ENCODE measurements at places on chromosomes 7 and 10.

DNA sequence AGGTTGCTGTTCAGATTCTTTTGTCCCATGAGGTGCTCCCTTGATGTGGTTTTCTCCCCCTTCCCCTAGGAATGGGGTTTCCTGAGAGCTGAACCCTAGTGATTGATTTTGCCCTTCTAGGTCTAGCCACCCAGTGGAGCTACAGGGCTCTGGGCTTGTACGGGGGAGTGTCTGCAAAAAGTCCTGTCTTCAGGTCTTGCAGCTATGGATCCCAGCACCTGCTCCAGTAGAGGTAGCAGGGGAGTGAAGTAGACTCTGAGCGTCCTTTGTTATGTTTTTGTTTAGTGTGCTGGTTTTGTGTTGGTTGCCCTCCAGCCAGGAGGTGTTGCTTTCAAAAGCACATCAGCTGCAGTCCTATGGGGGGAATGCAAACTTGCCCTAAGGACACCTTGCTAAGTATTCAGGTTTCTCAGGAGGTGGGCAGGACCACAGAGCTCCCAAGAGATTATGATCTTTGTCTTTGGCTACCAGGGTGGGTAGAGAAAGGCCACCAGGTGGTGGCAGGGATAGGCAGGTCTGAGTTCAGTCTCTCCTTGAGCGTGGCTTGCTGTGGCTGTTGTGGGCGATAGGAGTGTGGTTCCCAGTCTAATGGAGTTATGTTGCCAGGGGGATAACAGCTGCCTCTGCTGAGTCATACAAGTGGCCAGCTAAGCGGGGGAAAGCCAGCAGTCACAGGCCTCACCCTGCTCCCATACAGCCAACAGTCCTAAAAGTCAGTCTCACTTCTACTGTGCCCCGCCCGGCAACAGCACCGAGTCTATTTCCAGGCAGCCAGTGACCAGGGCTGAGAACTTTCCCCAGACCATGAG lies 92.4 kb upstream of the JCAD start:
- no peak for DNase-seq

- no peak for DNase-seq
Measured at GRCh38 chr7:145193951-145194350, 358.1 kb upstream of the TPK1 start.

DNA sequence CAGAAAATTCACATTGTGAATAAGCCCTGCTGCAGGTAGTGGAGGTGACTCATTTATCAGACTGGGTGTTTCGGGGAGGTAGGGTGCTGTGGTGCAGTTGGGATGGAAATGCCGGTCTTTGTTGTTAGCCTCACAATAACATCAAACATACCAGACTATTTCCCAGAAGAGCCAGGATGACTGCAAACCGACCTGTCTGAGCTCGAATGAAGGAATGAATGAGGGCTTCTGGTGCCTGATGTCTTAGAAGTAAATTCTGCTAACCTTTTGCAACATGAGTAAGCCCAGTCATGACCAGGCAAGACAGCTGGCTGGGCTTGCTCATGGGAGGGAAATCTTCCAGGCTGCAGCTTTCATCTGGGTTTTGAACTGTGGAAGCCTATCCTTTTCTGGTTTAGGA lies 2.4 kb upstream of the VDAC2 start:
- DNase-seq = no peak

DNA sequence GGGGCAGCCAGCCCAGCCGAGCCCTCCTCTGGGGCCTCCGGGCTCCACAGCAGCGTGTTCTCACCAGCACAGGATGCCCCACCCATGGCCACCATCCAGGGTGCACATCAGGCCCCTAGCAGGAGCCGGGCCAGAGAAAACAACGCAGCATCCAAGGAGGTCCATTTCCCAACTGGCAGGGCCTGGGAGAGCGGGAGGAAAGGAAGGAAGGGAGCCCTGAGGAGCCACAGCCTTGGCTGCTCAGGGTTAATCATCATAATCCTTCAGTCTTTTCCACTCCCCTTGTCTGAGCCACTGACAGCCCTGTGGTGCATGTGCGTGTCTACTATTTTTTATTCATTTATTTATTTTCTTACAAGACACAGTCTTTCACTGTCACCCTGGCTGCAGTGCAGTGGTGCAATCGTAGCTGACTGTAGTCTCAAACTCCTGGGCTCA lies 3.6 kb downstream of the PLAC9 start:
- no peak for DNase-seq

DNA sequence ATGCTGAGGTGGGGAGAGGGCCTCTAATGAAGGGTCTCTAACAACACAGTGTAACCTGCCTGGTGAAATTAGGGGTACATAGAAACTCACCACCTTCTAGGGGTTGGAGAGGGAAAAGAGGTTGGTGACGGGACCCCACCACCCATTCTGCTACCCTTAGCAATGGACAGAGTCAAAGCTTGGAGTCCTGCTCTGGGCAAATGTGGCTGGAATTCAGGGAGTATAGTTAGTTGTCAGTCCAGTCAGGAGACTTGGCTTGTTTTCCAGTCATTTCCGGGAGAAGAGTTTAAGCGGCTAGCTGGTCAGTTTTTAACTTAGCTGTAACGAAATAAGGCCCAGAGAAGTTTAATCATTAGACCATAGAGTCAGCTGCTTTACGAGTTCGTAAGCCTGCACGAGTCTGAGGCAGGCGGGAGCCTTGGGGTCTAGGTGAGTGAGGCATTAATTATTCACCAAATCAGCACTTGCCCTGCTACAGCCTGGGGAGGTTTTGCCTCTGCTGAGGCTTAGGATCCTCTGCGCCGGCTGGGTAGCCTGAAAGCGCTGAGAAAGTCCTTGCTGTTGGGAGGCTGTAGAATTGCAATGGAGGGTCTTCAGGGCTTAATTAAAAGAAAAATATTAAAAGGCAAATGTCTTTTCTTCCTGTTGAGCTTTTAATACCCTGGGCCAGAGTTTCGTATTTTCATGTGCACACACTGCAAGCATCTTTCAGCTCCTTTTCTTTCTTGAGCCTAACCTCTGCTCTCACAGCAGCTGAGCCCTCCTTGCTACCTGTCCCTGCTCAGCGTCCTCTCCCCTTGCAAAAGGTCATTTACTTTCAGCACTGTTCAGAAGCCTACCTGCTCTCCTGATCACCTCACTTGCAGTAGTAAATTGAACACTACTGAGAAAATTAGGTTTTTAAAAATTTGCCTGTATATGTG lies 1.5 kb upstream of the LAMB1 start:
- no peak for DNase-seq

DNA sequence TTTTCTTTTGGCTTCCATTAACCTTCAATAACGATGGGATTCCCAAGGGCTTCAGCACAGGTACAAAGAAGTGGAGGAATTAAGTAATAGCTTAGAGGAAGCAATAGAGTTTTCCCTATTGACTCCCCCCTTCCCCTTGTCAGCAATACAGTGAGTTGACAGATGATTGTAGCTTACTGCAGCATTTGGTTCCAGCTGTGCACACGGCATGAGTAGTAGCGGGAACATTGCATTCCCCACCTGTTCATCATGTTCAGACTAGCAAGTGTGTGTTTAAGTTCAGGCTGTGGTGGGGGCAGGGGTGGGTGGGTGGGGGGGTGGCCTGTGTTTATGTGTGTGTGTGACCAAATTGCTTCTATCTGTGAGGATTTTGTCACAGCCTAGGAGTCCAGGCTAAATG lies 4.6 kb upstream of the ADRA2A start:
- DNase-seq = no peak

GRCh38 chr7:31816810-31817209 lies 129.8 kb downstream of the PPP1R17 start:
- DNase-seq = no peak

- DNase-seq = no peak
Measured at GRCh38 chr7:87912121-87912520, 21.9 kb upstream of the ADAM22 start.

DNA sequence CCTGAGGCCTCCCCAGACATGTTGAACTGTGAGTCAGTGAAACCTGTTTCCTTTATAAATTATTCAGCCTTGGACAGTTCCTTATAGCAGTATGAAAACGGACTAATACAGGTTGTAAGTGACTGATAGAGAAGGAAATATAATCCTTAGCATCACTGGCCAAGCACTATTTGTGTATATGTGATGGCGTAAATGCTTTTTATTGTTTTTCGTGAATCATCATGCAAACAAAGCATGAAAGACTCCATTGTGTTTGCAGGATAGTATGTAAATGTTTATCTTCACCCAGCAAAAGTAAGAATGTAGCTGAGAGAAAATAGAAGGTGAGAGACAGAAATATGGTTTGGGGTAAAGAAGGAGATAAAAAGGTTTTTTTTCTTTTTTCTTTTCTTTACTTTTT lies 92.5 kb upstream of the LRGUK start:
- DNase-seq = no peak

GRCh38 chr10:97134110-97134509 lies 51.6 kb downstream of the SLIT1 start:
- no peak for DNase-seq

DNA sequence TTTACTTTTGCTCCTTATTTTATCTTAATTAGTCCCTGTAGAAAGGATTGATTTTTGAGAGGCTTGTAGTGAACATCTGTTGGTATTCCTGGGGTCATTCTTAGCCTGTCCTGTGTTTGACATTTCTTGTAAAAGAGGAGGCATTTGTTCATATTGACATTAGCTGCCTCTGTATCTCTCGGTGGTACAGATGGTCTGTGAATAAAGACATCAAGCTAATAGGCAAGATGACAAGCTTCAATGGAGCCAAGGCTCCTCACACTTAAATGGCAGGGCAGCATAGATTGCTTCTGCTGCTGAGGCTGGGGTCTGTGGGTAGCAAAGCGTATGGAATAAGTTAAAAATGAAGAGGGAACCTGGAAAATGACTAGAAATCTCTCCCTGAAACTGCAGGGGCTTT lies 687.6 kb downstream of the LRMDA start:
- DNase-seq = no peak

- DNase-seq = no peak
Measured at GRCh38 chr10:65864529-65864928, 1061.3 kb upstream of the LRRTM3 start.

- DNase-seq = no peak
Measured at GRCh38 chr7:25802473-25802872, 349.5 kb upstream of the NFE2L3 start.

DNA sequence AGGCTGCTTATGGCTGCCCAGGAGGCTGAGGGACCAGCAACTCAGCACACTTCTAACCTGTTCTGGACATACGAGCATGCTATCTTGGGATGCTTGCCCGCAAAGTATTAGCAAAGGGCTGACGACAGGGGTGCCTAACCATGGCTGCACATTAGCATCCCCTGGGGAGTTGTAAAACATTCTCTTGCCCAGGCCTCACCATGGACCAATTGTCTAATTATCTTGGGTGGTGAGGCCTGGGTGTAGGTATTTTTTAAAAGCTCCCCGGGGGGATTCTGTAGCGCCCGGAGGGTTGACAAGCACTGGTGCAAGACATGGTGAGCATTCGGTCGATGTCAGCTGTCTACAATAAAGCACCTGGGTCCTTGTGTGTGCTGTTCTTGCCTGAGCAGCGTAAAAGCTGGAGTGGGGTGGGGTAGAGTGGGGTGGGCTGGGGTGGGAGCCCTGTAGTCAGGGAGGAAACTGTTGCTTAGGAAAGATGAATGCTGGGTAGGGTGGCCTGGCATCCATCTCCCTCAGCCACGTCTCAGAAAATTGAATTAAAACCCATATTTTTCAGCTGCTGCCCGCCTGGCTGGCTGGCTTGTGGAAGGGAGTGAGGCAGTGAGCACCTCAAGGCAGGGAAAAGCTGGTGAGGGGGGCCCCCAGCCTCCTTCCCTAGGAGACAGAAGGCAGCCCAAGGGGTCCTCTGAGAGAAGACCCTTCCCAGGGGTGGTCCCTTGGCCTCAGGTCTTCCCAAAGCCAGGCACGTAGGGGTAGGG lies 2.9 kb upstream of the ADCYAP1R1 start:
- DNase-seq = no peak

DNA sequence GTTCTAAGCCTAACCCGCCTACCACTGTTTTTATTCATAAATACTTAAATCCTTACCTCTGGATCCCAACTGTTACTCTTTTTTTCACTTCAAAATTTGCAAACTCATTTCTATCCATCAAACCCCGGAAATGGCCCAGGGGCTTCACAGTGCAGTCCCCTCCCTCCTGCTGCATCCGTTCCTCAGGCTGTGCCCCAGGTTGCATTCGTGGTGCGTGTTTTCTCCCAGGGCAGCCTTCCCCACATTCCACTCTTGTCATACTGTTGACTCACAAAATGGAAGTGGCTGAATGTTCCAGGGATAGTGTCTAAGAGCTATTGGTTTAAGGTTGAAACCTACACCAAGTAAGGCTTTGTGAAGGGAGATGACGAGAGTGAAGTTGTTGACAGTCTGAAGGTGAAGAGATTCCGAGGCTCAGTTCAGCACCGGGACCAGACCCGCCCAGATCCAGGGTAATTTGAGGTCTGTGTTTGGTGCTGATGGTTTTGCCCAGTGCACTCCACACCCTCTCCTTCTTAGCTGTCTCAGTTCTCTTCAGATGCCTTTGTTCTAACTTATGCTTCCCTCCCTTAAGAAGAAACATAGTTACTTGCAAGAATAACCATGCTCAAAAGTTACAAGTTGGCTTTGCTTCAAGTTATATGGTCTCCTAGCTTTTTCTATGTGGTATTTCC lies 7.7 kb downstream of the INSIG1 start:
- DNase-seq = no peak

GRCh38 chr10:1057106-1057657 lies 997 bp downstream of the WDR37 start:
- DNase-seq = no peak

DNA sequence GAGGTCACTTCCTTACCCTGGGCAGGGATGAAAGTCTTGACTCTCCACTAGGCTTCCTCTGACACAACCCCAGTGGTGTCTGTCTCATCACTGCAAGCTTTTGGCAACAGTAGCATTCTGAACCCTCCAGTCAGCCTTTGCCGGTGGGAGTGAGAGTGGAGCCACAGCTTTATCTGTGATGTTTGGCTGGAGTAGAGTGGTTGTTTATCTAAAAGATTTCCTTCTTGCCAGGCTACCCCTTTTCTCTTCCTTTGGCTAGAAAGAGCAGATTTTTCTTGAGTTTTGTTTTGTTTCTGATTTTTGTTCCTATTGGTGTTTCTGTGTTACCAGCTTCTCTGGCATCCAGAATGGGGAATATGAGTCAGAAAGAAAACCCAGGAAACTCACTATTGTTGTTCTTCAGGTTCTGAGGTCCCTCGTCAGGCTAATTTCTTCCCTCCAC lies 98.9 kb upstream of the KIF5B start:
- DNase-seq = no peak

GRCh38 chr10:13670311-13670710 lies 83.5 kb downstream of the PRPF18 start:
- no peak for DNase-seq

- no peak for DNase-seq
Measured at GRCh38 chr7:50779427-50779826, 3.3 kb downstream of the GRB10 start.

DNA sequence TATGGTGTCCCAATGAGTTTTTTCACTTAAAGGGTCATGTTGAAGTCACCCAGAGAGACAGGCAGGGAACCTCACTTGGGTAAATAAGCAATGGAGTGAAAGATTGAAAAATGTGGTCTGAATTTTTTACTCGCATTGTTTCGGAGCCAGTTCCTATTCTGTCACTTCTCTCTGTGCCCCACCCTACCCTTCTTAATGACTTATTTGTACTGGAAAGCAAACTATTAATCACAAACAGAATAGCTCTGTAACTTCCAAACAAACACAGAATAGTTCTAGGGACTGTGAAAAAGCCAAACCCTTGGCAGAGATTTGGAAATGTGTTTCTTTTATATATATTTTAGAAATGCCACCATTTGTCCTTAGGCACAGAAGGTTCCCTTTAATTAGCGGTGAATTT lies 76.0 kb downstream of the LRMDA start:
- DNase-seq = no peak
